ENCODE measurements at places on chromosomes 3 and 15.
A peak's percentile ranks its signal among the peaks of the same experiment; 100 is the strongest.

- peaks cover 6% of the 10 kb centered on the region for H3K4me1 ChIP-seq
- DNase-seq: no peak
- no peaks in the 10 kb centered on the region for H3K36me3 ChIP-seq
- H3K27me3 ChIP-seq: no peaks in the 10 kb centered on the region
Measured at GRCh38 chr3:159413319-159413718, 575.3 kb upstream of the IL12A start.

GRCh38 chr15:79163395-79163794 is 72.8 kb upstream of the RASGRF1 start:
- H3K27ac ChIP-seq: no peak overlapping the region
- no peak overlapping the region for H3K4me3 ChIP-seq
- DNase-seq: no peak
- peaks cover 10% of the 10 kb centered on the region for H3K27me3 ChIP-seq
- H3K36me3 ChIP-seq: no peaks in the 10 kb centered on the region

GRCh38 chr15:41558400-41559238 is at the start of gene TYRO3:
TSS of gene TYRO3 (plus strand) at chr15:41559212. CDS start at chr15:41559258, 46 bp downstream.
- H3K36me3 ChIP-seq: no peaks in the 10 kb centered on the region
- peaks cover 15% of the 10 kb centered on the region for H3K4me1 ChIP-seq
- peak; percentile 85 for DNase-seq
- H3K4me3 ChIP-seq: peak within 1 kb of the TSS; percentile 77
- H3K27ac ChIP-seq: peak within 1 kb of the TSS; percentile 3

DNA sequence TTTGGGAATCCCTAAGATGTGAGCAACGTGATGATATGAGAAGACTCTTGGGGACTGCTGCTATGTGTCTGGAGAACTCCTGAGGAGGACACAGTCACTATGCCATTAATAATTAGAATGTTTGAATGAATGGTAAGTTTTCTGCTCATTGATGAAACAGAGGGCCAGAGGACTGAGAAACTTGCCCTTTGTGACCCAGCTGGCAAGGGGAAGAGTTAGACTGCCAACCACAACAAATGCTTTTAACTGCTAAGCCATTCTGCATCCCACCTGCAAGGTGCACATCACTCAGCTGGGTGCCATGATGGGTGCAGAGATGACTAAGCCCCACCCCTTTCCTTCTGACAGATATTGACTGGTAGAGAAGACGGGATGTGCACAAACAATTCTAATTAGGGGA is 249.6 kb downstream of the THRB start:
- no peaks in the 10 kb centered on the region for H3K27me3 ChIP-seq
- no peak for DNase-seq
- no peaks in the 10 kb centered on the region for H3K36me3 ChIP-seq
- H3K27ac ChIP-seq: no peak overlapping the region
- H3K4me1 ChIP-seq: peaks cover 12% of the 10 kb centered on the region
- H3K4me3 ChIP-seq: no peak overlapping the region

GRCh38 chr3:113271594-113272384 is 60.4 kb downstream of the BOC start:
- H3K36me3 ChIP-seq: no peaks in the 10 kb centered on the region
- DNase-seq: no peak
- no peaks in the 10 kb centered on the region for H3K27me3 ChIP-seq
- no peak overlapping the region for H3K4me3 ChIP-seq

GRCh38 chr3:38608086-38608775 is 41.3 kb downstream of the SCN5A start:
- no peak overlapping the region for H3K27ac ChIP-seq
- no peaks in the 10 kb centered on the region for H3K27me3 ChIP-seq
- no peaks in the 10 kb centered on the region for H3K4me1 ChIP-seq
- H3K4me3 ChIP-seq: no peak overlapping the region
- no peaks in the 10 kb centered on the region for H3K36me3 ChIP-seq
